ENCODE measurements at places on chromosomes 5 and 9.

DNA sequence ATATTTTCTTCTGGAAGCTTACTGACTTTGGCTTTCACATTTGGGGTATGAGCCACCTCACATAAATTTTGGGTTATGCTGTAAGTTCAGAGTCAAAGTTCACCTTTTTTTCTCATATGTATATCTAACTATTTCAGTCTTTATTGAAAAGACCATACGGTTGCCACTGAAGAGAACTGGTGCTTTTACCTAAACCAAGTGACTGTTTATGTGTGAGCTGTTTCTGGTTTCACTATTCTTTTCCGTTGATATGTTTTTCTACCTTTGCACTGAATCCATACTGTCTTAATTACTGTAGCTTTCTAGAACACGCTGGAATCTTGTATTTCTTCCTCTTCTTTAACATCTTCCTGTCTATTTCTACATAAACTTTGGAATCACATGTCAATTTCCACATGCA lies 36.3 kb upstream of the SPINK5 start:
- no peak overlapping the region for H3K27ac ChIP-seq
- no peaks in the 10 kb centered on the region for H3K27me3 ChIP-seq

GRCh38 chr5:180136630-180137381 lies 65.2 kb upstream of the RNF130 start:
- DNase-seq = peak; percentile 52
- H3K27ac ChIP-seq = no peak overlapping the region
- peaks cover 18% of the 10 kb centered on the region for H3K27me3 ChIP-seq
- H3K4me3 ChIP-seq = no peak overlapping the region
- peaks cover 5% of the 10 kb centered on the region for H3K4me1 ChIP-seq

- no peak overlapping the region for H3K27ac ChIP-seq
- H3K4me1 ChIP-seq = no peaks in the 10 kb centered on the region
- H3K36me3 ChIP-seq = no peaks in the 10 kb centered on the region
- no peak for DNase-seq
- H3K27me3 ChIP-seq = no peaks in the 10 kb centered on the region
Measured at GRCh38 chr5:128378196-128378595, 159.8 kb downstream of the FBN2 start.

- no peak for DNase-seq
- no peaks in the 10 kb centered on the region for H3K27me3 ChIP-seq
- peak overlapping the region; percentile 90 for H3K4me3 ChIP-seq
- H3K27ac ChIP-seq = peak overlapping the region; percentile 90
Measured at GRCh38 chr5:67003685-67003934, 193.0 kb downstream of the CD180 start.

GRCh38 chr9:136653323-136654079 lies 9.2 kb upstream of the EGFL7 start:
- no peak overlapping the region for H3K4me3 ChIP-seq
- DNase-seq = no peak
- no peak overlapping the region for H3K27ac ChIP-seq
- H3K4me1 ChIP-seq = peaks cover 27% of the 10 kb centered on the region
- peaks cover 54% of the 10 kb centered on the region for H3K27me3 ChIP-seq

GRCh38 chr5:108753877-108754276 lies 6.2 kb downstream of the FER start:
- no peaks in the 10 kb centered on the region for H3K27me3 ChIP-seq
- DNase-seq = no peak
- H3K4me1 ChIP-seq = peaks cover 4% of the 10 kb centered on the region
- H3K4me3 ChIP-seq = no peak overlapping the region
- no peak overlapping the region for H3K27ac ChIP-seq
- H3K36me3 ChIP-seq = no peaks in the 10 kb centered on the region

GRCh38 chr5:39021413-39021812 lies 52.8 kb downstream of the RICTOR start:
- DNase-seq = no peak
- H3K4me3 ChIP-seq = no peak overlapping the region
- peak overlapping the region; percentile 20 for H3K27ac ChIP-seq
- H3K4me1 ChIP-seq = peaks cover 82% of the 10 kb centered on the region
- no peaks in the 10 kb centered on the region for H3K27me3 ChIP-seq
- H3K36me3 ChIP-seq = no peaks in the 10 kb centered on the region

DNA sequence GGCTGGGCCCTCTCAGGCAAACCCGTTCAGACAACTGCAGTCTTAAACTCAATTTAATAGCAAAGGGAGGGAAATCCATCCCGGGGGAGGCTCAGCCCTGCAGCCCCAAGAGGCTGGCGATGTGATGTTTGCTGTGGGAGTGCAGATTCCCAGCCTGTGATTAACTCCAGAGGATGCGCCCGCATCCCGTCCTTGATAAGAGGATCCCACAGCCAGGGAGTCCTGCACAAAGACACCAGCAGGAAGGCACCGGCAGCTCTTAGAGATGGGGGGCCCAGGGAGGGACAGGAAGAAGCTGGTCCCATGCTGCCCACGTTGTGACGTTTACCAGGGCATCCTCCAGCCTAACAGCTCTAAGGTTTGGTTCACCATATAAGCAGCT lies 64.7 kb downstream of the MRPL36 start:
- no peak overlapping the region for H3K27ac ChIP-seq
- no peaks in the 10 kb centered on the region for H3K4me1 ChIP-seq
- no peak overlapping the region for H3K4me3 ChIP-seq

DNA sequence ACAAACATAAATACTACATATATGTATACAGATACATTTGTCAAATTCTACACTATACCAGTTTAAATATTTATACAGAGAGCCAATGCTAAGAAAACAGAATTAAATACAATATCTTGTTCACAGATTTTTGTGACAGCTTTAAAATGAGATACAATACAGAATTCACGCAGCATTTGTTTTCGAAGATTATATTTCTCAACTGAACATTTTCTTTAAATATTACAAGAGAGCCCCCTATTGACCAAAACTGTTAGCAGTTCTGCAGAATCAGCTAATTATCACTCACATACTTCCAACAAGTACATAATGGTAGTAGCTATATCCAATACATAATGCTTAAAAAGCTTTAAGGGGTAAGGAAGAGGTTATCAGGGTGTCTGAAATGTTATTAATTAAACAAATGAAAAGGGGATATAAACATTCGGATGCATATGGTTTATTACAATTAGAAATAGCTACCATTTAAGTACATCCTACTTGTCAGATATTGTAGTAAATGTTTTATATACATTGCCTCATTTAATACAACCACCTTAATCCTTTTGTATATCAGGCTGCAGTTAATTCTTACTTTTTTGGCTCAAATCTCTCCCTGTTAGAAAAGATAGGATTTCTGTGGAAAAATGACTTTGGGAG lies 31.7 kb downstream of the ZDHHC21 start:
- H3K27me3 ChIP-seq = no peaks in the 10 kb centered on the region
- no peak for DNase-seq
- peaks cover 45% of the 10 kb centered on the region for H3K36me3 ChIP-seq

GRCh38 chr5:108869066-108869465 lies 121.4 kb downstream of the FER start:
- H3K4me1 ChIP-seq = no peaks in the 10 kb centered on the region
- H3K4me3 ChIP-seq = no peak overlapping the region
- H3K36me3 ChIP-seq = peaks cover 33% of the 10 kb centered on the region
- H3K27ac ChIP-seq = no peak overlapping the region
- H3K27me3 ChIP-seq = no peaks in the 10 kb centered on the region

DNA sequence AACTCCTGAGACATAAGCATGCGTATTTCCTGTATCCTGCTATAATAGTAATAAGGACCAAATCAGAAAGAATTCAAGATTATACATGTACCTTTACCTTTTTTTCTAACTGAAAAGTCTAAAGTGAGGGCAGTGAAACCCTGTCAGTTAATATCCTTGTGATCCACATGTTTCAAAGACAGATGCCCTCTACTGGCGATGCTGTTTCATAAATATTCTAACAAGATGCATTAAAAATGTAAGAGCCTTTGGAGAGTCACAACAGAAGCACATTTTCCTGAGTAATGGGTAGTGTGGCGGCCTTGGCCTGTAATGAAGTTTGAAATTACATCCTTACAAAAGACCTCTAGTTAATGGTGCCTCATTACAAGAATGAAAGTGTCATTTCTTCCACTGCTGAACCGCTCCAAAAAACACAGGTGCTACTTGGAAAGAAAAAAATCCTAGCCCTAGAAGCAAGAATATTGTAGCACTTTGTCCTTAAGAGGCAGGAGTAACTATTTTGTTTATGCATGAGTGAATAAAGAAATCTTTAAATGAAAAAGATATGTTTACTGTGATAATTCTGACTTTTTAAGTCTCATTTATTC lies 232.6 kb downstream of the EPB41L4A start:
- H3K27ac ChIP-seq = no peak overlapping the region
- peaks cover 37% of the 10 kb centered on the region for H3K27me3 ChIP-seq
- no peak for DNase-seq
- no peaks in the 10 kb centered on the region for H3K36me3 ChIP-seq
- H3K4me3 ChIP-seq = no peak overlapping the region
- H3K4me1 ChIP-seq = no peaks in the 10 kb centered on the region

DNA sequence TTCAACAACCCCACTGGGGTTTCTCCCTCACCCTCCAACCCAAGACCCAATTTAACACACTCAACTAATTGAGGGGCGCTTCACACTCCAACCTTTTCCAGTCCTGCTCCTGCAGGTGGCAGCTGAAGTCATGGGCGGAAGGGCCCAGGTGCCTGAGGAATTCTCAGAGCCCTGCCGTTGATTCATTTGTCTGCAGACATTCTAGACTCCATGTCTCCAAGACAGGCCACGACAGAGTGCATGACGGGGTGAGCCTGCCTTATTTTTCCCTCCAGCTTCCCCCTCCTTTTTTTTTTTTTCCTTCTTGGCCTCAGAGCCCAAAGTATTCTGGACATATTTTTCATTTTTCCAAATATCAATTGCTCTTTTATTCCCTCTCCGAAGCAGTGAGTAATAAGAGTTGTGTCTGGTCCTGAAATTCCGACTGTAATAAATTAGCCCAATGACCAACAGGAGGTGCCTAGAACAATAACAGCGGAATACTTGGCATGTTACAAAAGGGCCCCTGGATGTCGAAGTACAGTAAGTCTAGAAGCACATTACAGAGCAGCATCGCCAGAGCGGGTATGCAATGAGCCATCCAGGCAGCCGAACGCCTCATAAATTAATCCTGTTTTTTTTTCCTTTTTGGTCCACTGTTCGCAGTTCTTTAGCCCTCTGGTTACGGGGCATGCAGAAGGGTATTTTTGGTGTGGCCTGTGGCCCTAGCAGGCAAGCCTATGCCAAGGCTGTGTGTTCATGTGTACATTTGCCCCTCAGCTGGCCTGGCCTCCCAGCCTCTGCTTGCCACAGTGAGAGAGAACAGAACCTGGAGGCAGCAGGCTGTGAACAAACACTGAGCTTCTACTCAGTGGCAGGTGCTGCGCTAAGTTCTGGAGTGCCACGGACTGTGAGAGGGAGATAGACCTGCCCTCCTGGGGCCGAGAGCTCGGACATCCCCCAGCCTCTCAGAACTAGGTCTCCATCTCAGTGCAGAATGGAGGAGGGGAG lies 8.6 kb upstream of the SMIM23 start:
- no peak overlapping the region for H3K27ac ChIP-seq
- no peak for DNase-seq
- H3K4me3 ChIP-seq = no peak overlapping the region
- no peaks in the 10 kb centered on the region for H3K36me3 ChIP-seq
- H3K27me3 ChIP-seq = peaks cover 4% of the 10 kb centered on the region

DNA sequence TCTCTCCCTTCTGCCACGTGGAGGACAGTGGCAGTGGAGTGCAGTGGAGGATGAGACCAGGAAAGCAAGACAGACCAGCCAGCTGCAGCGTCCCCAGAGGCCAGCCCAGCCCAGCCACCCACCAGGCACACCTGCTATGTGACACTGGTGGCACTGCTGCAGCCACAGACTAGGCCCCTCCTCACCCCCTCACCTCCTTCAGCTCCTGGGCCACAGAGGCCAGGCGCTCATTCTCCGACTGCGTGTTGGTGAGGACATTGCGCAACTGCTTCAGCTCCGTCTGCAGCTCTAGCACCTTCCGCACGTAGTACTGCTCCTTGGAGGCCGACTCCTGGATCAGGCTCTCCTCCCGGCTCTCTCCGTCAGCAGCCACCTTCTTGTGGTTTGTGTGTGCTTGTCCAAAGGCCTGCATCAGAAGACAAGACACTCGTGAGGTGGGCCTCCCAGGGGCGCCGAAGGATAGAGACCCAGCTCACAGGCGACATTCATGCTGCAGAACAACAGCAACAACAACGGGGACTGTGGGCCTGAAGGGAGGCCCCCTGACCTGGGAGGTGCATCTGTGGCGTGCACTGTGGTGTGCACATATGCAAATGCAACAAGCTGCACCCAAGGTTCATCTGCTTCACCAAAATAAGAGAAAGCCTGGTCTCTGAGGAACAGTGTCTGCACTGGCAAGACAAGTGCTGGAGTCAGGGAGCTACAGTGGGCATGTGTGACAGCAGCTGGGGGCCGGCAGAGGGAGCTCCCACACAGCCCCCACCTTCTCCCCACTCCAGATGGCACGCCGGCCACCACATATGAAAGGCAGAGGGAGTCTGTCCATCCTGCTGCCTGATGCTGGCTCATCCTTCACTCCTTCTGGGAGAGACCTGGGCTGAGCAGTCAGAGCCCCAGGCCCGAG lies 35.5 kb downstream of the BICD2 start:
- H3K27ac ChIP-seq = peak overlapping the region; percentile 19
- H3K4me3 ChIP-seq = no peak overlapping the region
- no peak for DNase-seq
- H3K36me3 ChIP-seq = peaks cover 38% of the 10 kb centered on the region

GRCh38 chr5:77960305-77960704 lies 184.2 kb upstream of the TBCA start:
- no peak overlapping the region for H3K27ac ChIP-seq
- peaks cover 17% of the 10 kb centered on the region for H3K4me1 ChIP-seq
- H3K36me3 ChIP-seq = no peaks in the 10 kb centered on the region
- peaks cover 24% of the 10 kb centered on the region for H3K27me3 ChIP-seq
- H3K4me3 ChIP-seq = no peak overlapping the region

GRCh38 chr5:59187857-59188256 lies 605.0 kb downstream of the RAB3C start:
- no peak overlapping the region for H3K4me3 ChIP-seq
- H3K36me3 ChIP-seq = no peaks in the 10 kb centered on the region
- H3K27ac ChIP-seq = no peak overlapping the region
- no peak for DNase-seq
- no peaks in the 10 kb centered on the region for H3K4me1 ChIP-seq

GRCh38 chr5:170470808-170471404 lies 32.9 kb upstream of the KCNIP1 start:
- H3K4me3 ChIP-seq = no peak overlapping the region
- H3K36me3 ChIP-seq = no peaks in the 10 kb centered on the region

- H3K27me3 ChIP-seq = peaks cover 87% of the 10 kb centered on the region
- no peak overlapping the region for H3K27ac ChIP-seq
- H3K4me1 ChIP-seq = peaks cover 23% of the 10 kb centered on the region
- DNase-seq = no peak
- no peaks in the 10 kb centered on the region for H3K36me3 ChIP-seq
Measured at GRCh38 chr9:6641961-6642360, 3.6 kb downstream of the GLDC start.

DNA sequence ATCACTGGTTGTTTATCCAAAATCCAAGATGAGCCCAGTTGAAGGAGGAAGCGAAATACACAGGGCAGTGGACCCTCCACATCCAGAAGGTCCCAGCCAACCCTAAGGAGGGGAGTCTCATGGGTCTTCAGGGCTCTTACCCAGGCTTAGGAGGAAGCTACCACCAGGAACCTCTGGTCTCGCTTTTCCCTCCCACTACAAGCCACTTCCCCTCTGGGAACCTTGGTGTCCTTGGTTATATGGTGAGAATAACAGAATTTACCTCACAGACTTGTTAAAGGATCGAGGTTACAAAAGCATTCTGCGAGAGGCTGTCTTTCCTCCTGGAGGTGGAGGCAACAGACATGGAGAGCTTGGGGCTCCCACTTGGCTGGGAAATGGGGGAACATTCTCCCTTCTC lies 3.4 kb downstream of the HIGD2A start:
- H3K4me3 ChIP-seq = no peak overlapping the region
- H3K36me3 ChIP-seq = no peaks in the 10 kb centered on the region
- H3K27ac ChIP-seq = peak overlapping the region; percentile 62
- H3K27me3 ChIP-seq = no peaks in the 10 kb centered on the region
- H3K4me1 ChIP-seq = peaks cover 27% of the 10 kb centered on the region
- no peak for DNase-seq
